ENCODE measurements at places on chromosomes 5 and 9.

DNA sequence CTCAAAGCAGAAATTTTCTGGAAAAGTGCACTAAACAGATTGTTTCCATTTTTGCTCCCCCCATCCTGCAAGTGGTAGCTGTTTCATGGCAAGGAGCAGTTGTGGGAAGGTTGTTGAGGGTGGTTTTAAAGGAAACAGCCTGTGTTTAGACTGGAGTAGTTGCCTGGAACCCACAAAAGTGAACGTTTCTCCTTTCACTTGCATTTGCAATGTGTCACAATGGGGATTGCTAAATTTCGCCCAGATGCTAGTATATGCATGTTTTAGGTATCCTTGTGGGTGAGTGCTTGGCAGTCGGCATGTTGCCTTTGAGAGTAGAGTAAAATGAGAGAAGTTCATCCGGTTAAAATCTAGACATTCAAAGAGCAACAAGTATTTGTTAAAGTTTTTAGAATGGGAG is 1099.9 kb upstream of the DMAC1 start:
- DNase-seq: no peak

- no peak for DNase-seq
Measured at GRCh38 chr5:173997331-173997730, 8.4 kb downstream of the C5orf47 start.

GRCh38 chr9:130292106-130292505 is 26.5 kb downstream of the HMCN2 start:
- no peak for DNase-seq

DNA sequence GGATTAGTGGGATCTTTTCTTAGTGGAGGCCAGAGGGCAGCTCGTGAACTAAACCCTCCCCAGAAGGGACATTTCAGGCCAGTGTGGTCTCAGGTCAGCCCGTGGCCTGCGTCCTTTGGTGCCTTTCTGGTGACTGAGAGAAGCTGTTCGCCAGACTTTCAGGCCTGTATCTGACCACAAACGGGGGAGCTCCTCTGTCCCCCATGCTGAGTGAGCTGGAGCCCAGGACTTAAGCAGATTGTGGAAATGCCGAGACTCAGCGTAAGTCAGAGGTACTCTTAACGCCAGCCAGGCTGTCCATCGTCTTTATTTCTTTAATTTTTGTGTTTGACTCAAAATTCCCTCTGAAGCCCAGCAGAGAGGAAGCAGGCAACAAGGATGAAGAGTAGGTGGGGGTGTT is 54.8 kb upstream of the NCS1 start:
- DNase-seq: no peak

DNA sequence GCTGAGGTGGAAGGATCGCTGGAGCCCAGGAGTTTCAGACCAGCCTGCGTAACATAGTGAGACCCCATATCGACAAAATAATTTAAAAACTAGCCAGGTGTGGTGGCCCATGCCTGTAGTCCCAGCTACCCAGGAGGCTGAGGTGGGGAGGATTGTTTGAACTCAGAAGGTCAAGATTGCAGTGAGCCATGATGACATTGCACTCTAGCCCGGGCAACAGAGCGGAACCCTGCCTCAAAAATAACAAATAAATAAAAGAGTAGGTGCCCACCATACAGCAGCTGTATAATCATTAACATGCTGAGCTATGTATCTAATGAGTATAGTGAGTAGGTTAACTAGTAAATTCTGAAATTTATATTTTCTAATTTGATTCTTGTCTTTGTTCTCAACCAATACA is 11.0 kb upstream of the ATP6V0E1 start:
- no peak for DNase-seq

DNA sequence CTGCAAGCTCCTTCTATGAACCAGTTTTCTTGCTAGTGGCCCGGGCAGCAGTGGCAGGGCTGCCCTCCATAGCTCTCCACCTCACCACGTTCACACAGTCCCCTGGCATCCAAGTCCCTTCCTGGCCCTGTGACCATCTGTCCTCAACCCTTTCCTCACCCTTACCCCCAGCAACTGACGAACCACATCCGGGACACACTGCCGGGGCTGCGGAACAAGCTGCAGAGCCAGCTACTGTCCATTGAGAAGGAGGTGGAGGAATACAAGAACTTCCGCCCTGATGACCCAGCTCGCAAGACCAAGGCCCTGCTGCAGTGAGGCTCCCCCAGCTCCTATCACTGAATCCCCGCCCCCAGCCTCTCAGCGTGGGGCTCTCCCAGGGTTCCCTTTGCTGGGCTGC is 18.8 kb downstream of the DNM1 start:
- no peak for DNase-seq

GRCh38 chr5:73836607-73837006 is 210.6 kb downstream of the ARHGEF28 start:
- no peak for DNase-seq

DNA sequence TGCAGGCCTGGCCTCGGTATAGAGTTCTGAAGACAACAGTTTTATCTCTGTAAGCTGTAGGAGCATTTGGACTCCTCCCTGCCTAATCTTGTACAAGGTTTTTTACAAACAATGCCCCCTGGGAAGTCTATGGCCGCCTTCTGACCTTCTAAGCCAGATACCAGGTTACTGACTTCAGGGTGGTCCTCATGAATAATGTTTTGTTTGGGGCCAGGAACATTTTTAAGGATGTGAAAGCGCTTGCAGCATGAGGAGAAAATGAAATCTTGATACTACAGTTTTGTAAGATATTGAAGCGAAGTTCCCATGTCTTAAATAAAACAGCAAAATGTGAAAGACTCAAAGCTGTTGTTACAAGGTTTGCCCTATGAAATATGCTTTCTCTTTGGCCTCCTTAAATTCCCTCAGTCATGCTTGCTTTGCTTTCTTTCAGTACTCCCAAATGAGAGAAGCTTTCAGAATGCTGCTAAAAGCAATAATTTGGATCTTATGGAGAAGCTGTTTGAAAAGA is 5.2 kb downstream of the ANKDD1B start:
- no peak for DNase-seq

DNA sequence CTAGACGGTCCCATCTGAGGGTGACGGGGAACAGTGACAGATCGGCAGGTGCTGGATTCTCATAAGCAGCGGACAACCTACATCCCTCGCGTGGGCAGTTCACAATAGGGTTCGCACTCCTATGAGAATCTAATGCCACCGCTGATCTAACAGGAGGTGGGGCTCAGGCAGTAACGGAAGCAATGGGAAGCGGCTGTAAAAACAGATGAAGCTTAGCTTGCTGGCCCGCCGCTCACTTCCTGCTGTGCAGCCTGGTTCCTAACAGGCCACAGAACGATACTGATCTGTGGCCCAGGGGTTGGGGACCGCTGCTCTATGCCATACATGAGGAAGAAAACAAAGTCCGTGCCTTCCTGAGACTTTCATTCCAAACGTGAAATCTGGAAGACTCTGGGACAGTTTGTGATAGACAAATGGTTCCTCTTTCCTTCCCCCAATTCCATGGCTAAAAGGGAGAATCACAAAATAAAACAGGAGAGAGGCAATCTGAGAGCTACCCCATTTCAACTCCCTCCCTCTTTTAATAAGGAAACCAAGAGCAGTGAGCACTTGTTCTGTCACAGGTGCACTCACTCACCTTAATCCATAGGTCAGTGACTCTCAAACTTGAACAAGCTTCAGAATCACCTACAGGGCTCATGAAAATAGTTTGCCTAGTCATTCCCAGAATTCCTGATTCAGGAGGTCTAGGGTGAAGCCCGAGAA is 12.1 kb downstream of the PDCL start:
- no peak for DNase-seq

GRCh38 chr5:56350011-56350596 is 117.0 kb upstream of the ANKRD55 start:
- no peak for DNase-seq

DNA sequence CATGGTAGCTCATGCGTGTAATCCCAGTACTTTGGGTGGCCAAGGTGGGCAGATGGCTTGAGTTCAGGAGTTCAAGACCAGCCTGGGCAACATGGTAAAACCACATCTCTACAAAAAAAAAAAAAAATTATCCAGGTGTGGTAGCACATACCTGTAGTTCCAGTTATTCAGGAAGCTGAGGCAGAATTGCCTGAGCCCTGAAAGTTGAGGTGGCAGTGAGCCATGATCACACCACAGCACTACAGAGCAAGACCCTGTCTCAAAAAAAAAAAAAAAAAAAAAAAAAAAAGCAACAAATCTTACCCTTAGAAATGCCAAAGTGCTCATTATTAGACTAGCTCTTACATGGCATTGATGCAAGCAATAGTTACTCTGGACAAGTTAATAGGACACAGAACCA is 724.9 kb downstream of the MAT2B start:
- no peak for DNase-seq

DNA sequence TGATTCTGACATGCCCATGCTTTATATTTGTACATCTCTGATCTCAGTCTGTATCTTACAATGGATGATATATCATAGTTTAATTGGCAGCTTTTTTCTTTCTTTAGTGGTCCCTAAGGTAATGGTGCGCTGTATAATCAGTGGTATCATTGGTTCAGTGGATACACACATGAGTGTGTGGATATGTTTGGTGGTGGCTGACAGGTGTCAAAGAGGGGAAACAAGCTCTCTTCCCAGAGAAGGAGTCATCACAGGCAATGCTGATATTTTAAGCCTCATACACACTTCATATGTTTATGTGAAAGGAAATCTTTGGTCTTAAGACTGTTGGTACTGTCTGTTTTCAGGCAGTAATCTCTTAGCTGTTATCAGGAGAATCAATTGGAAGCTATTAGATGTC is 52.1 kb upstream of the KIAA1958 start:
- DNase-seq: no peak

- no peak for DNase-seq
Measured at GRCh38 chr9:92728831-92729734, 35.5 kb downstream of the BICD2 start.

DNA sequence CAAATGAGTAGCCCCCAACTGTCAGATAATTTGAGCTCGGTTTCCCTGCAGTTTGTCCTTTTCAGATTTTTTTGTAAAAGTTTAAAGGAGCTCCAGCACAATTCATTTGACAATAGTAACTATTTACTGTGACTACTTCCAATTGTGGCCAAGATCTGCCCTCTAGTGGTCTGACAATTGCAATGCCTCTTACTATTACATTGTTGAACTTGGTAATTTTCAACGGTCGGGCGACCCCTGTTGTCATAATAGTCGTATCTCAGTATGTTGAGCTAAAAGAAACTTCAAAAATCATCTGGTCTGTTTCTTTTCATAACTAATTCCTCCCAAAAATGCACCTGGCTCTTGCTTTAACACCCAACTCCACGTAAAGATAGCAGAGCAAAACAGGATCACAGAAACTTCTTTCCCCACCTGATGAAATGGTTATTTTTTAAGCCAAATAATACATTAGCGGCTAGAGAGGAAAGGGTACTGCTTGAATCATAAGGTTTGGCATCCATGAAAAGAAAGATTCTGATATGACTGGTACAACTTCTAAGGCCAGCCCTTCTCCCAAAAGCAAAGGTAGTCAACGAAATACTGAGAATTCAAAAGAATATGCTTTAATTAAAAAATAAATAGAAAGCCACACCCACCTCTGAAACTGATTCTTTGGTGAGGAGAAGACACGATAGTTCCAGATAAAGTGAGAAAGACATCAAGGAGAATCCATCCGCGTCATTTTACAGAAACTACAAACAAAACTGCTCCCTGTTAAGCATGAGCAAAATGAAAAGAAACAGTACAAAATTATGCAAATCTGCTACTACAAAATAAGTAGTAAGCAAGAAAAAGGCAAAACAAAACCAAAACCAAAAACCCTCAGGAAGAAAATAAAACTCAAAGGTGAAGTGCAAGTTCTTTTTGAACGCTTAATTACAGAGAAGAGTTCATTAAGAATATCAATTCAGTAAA is 76.9 kb upstream of the HTR4 start:
- DNase-seq: peak; percentile 86

DNA sequence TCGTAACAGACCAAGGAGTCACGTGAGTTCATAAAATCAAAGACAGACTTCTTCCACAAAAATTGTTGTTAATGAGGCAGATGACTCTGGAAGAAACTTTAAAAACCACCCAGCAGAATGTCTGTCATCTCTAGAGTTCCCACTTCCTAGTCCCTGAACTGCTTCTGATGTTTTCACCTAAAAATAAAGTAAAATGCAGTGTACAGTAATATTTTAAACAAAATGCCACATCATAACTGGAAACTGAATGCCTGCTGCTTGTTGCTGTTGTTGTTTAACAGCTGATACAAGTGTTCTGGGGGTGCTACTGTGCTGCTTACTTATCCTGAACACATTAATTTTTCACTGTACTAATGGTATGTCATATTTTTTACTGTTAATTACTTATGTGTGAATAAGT is 577.2 kb downstream of the MTRR start:
- DNase-seq: no peak

GRCh38 chr5:138705567-138705966 is 47.7 kb upstream of the CTNNA1 start:
- DNase-seq: no peak

DNA sequence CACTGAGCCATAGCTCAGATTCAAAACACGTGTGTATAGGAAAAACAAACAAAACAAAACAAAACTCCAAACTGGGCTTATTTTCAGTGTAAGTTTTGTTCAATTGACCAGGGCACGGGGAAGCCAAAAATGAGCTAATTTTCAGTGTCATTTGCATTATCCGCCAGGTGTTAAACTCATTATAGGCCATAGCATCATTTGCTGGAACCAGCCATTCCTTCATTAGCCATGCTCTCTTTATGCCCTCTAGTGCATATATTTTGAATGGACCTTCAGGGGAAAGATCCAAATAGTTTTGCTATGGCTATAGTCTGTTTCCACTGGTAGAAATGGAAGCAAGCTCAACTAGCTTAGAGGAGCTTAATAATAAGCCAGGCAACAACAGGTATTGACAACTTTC is 1205.2 kb upstream of the DMAC1 start:
- DNase-seq: no peak

- peak; percentile 48 for DNase-seq
Measured at GRCh38 chr9:77616191-77616590, 31.9 kb downstream of the GNA14 start.

GRCh38 chr5:4640795-4641194 is 499.3 kb upstream of the ADAMTS16 start:
- DNase-seq: peak; percentile 61

GRCh38 chr9:69667306-69667705 is 4.9 kb downstream of the APBA1 start:
- DNase-seq: peak; percentile 43

DNA sequence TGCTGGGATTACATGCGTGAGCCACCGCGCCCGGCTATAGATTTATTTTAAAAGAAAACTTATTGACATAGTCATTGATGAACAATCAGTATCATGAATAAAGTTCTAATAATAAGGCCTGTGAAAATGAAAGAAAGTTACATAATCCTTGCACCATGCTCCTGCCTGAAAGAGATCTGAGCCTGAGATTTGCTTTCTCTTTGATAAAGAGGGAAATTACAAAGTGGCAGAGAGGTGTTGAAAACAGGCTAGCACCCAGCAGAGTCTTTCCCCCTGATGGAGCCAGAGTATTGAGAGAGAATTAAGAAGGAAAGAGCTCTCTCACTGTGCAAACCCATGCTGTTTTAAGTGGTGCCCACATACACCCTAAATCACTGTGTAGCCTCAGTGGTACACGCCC is 37.2 kb downstream of the SLC6A7 start:
- DNase-seq: no peak
